ENCODE measurements at places on chromosomes 1 and 21.

GRCh38 chr1:222788402-222789156 is 26.3 kb upstream of the DISP1 start:
- H3K27me3 ChIP-seq: no peaks in the 10 kb centered on the region
- no peaks in the 10 kb centered on the region for H3K36me3 ChIP-seq
- no peaks in the 10 kb centered on the region for H3K4me1 ChIP-seq
- DNase-seq: no peak
- H3K4me3 ChIP-seq: no peak overlapping the region

GRCh38 chr1:118951270-118951936 is 36.7 kb downstream of the TBX15 start:
- H3K36me3 ChIP-seq: no peaks in the 10 kb centered on the region
- H3K4me1 ChIP-seq: no peaks in the 10 kb centered on the region
- no peak overlapping the region for H3K27ac ChIP-seq

- no peak overlapping the region for H3K4me3 ChIP-seq
- DNase-seq: no peak
- no peaks in the 10 kb centered on the region for H3K27me3 ChIP-seq
- peaks cover 8% of the 10 kb centered on the region for H3K4me1 ChIP-seq
- H3K36me3 ChIP-seq: peaks cover 20% of the 10 kb centered on the region
- no peak overlapping the region for H3K27ac ChIP-seq
Measured at GRCh38 chr1:151978922-151979321, 14.7 kb downstream of the S100A10 start.

GRCh38 chr1:26827663-26828062 is 1.2 kb downstream of the ZDHHC18 start:
- no peaks in the 10 kb centered on the region for H3K27me3 ChIP-seq
- H3K4me3 ChIP-seq: peak overlapping the region; percentile 74
- no peak for DNase-seq
- H3K36me3 ChIP-seq: no peaks in the 10 kb centered on the region
- peaks cover 59% of the 10 kb centered on the region for H3K4me1 ChIP-seq
- peak overlapping the region; percentile 64 for H3K27ac ChIP-seq

- no peaks in the 10 kb centered on the region for H3K36me3 ChIP-seq
- H3K27me3 ChIP-seq: no peaks in the 10 kb centered on the region
- no peak overlapping the region for H3K4me3 ChIP-seq
- no peak for DNase-seq
- no peaks in the 10 kb centered on the region for H3K4me1 ChIP-seq
Measured at GRCh38 chr1:199913318-199913717, 114.2 kb upstream of the NR5A2 start.
